ENCODE measurements at places on chromosomes 3 and 15.

DNA sequence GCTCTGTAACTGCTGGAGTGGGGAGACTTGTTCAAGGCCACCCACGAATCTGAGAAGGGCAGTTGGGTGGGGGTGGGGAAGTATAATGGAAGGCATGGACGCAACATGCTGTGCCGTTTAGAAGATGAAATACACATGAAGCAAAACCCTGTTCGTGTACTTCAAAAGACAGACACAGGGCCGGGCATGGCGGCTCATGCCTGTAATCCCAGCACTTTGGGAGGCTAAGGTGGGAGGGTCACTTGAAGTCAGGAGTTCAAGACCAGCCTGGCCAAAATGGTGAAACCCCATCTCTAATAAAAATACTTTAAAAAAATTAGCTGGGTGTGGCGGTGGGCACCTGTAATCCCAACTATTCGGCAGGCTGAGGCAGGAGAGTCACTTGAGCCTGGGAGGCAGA, 36.9 kb upstream of the SFMBT1 start:
- no peak for DNase-seq

DNA sequence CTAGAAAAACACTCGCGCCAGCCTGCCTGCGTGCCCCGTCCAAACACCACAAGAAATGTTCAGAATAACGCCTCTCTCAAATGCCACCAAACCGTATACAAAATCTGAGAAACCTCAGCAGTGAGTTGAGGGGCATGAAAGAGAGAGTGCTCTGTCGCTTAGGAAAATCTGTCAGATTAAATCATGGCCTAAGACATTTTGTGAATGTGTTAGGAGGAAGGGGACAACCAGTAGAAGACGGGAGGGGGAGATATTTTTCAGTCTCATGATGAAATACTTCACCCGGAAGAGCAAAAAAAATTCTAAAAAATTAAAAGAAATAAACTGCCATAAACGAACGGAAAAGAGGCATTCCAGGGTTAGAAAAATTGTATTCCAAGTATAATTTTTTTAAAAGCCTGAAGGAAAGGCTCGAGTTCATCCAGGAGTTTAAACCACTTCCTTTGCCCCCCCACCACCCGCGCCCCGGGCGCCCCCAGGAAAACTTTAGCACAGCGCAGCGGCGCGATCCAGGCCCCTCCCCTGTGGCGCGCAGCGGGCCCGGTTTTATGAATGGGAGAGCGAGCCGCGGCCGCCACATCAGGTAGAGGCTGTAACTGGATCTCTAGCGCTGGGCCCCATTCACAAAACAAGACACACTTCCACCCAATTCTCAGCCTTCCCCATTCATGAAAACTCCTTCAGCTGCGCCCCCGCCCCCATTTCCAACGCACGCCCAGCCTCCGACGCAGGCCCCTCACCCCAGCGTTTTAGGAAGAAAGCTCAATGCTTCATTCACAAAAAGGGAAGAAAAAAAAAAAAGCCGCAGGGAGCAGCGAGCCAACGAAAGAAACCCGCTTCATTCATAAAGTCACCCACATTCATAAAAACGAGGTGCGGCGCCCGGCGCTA, 1.4 kb downstream of the ETV5 start:
- DNase-seq: no peak

GRCh38 chr15:61449186-61449702, 220.1 kb upstream of the RORA start:
- DNase-seq: no peak

GRCh38 chr15:78129751-78130287, 1.4 kb downstream of the CIB2 start:
- no peak for DNase-seq

DNA sequence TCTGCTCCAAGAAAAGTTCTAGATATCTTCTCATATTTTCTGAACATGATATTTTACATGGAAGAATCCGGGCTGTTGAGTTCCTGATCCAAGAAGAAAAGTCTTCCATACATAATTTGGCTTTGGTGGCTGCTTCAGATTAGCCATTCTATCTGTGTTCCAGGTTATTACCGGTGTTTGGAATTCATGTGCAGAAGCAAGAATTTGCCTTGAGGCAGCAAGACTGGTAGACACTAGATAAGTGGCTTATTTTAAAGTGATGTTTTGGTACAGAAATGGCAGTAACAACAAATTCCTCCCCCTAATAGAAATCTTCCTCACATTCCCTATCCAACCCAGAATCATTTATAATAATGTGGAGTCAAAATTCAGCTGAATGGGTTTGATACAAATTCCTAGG, 29.2 kb downstream of the MITF start:
- DNase-seq: no peak

- no peak for DNase-seq
These were observed 3.0 kb downstream of the SMC4 start for GRCh38 chr3:160402221-160403027.

- no peak for DNase-seq
These were observed 13.3 kb upstream of the CFAP44 start for GRCh38 chr3:113454630-113455029.

GRCh38 chr3:166052440-166052839, 215.2 kb upstream of the BCHE start:
- DNase-seq: no peak

- DNase-seq: no peak
These were observed 223.5 kb downstream of the DTWD1 start for GRCh38 chr15:49844390-49844789.

DNA sequence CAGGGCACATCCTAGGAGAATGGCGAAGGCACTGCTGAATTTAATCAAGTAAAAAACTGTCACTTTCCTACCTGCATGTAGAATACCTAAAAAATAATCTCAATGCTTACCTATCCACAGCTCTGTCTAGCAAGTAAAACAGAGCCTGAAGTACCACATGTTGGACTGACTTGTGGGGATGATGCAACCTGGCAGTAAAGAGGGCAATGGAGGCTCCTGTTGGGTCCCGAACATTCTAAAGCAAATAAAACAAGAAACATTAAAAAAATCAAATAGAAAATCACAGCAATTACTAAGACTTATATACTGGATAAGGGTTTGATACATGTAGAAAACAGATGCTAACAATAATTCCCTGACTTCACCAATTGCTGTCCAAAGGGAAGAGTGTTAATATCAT, 56.1 kb downstream of the PTPN9 start:
- DNase-seq: no peak

- no peak for DNase-seq
These were observed 339.6 kb downstream of the RORA start for GRCh38 chr15:60889491-60889890.

- no peak for DNase-seq
These were observed 461.1 kb upstream of the TBL1XR1 start for GRCh38 chr3:177658354-177658753.

DNA sequence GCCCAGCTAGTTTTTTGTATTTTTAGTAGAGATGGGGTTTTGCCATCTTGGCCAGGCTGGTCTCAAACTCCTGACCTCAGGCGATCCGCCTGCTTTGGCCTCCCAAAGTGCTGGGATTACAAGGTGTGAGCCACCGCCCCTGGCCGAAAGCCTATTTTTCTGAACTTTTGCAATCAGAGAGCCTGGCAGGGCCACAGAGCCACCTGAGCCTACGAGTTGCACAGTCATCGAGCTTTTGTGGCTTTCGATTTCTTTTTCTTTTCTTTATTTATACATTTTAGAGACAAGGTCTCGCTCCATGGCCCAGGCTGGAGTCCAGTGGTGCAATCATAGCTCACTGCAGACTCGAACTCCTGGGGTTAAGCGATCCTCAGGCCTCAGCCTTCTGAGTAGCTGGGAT, 140.4 kb downstream of the NSMCE3 start:
- no peak for DNase-seq

DNA sequence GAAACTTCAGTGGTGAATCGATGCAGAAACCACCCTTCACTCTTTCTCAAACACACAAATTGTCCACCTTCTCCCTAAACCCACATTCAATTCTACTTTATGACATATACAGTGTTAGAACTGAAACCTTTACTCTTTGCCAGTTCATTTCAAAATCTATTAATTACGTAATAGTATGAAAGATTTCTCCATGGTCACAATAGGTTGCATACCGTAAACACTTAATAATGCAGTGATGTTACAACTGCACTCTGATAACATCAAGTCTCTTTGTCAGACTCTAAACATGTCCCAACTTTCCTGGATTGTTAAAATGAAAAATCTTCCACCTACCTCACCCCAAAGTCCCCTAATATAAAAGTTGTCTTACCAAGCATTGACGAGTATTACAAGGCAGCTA, 111.8 kb upstream of the PROK2 start:
- no peak for DNase-seq

DNA sequence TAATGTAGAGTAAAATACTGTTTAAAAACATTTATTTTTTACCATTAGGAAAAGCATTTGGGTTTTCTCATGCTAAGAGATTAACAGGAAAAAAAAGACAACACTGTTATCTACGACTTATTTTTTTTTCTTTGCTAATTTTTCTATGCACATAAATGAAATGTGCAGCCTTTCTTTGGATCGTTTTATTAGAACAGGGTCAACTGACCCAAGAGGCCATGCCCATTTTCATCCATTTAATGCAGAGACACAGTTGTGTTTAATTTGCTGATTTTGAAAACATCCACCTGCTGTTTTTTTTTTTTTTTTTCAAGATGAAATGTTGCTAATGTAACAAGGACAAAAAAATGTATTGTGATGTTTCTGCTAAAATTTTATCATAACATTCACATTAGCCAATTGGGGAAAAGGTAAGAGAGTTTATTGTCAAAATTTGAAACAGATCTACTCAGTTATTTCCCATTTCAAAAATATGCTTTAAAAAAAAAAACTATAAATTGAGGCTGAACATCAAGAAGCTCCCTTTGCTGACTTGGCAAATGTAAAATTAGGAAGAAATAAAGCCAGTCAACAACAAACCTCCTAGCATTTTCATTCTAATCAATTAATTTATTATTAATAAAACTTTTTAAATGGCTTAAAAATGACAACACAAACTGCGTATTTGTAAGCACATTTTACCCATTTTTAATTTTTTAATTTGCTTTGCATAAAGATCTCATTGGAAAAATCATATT, 485.2 kb downstream of the ROBO2 start:
- DNase-seq: no peak

All from stimulated activated CD8-positive, alpha-beta memory T cell treated with anti-CD3 and anti-CD28 coated beads, Interleukin-15, amount 100 ng/mL, for 48 hours (primary cell).